ENCODE measurements at places on chromosomes 2 and 18.

GRCh38 chr18:5106730-5107129 lies 90.3 kb downstream of the AKAIN1 start:
- no peak for DNase-seq

DNA sequence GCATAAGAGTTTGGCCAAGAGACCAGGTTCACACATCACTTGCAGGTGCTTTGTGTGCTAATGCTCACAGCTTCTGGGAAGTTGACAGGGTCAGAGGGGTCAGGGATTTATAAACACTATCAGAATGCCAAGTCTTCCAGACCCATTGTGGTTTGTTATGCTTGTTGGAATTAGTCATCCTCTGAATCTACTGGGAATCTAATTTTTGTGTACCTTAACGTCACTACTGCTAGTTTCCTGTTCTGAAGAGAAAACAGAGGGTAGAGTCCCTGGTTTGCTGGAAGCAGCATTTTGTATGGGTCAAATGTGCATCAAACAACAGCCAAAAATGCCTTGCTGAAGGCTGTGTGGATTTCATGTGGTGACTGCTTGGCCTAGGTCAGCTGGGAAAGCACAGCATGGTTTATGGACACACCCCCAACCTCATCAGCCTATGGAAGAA lies 33.3 kb downstream of the ANTXR1 start:
- DNase-seq: no peak

- DNase-seq: no peak
These were observed 237.3 kb upstream of the KLHL14 start for GRCh38 chr18:33010149-33010548.

DNA sequence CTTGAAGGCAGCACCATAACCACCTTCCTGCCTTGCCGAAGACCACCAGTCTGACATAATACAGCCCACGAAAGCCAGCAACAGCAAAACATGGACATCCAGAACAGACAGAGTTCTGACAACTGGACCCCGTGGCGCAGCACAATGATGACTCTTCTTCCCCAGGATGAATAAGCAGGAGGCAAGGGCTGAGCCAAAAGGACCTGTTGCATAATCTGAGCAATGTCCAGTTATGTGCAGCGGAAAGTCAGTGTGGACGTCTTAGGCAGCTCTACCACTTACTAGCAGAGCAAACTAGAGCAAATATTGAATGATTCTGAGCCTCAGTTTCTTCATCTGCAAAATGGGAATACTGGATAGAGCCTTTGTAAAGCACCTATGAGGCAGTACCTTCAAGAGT lies 225.1 kb downstream of the ZBTB7C start:
- DNase-seq: no peak

GRCh38 chr2:111219285-111219684 lies 98.6 kb downstream of the BCL2L11 start:
- DNase-seq: no peak

GRCh38 chr2:26462511-26463243 lies 15.2 kb downstream of the OTOF start:
- no peak for DNase-seq

DNA sequence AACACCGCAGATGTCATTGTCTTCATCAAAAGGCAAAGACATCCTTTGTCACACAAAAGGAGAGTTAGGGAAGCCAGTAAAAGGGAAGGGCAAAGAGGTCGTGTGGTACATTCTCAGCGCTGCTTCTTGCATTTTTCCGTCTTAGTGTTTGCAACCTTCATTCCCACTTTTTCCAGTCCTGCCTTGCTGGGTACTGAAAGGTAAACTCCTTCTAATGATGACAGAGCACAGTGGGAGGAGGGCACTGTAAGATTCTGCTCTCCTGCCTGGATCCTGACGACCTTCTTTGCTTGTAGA lies 424.3 kb upstream of the MEX3C start:
- no peak for DNase-seq

- DNase-seq: no peak
These were observed 89.4 kb downstream of the SCN3A start for GRCh38 chr2:165114346-165114939.

- peak; percentile 38 for DNase-seq
These were observed 27.1 kb downstream of the FBLN7 start for GRCh38 chr2:112165296-112165695.

GRCh38 chr2:141943918-141944317 lies 186.9 kb downstream of the LRP1B start:
- no peak for DNase-seq

DNA sequence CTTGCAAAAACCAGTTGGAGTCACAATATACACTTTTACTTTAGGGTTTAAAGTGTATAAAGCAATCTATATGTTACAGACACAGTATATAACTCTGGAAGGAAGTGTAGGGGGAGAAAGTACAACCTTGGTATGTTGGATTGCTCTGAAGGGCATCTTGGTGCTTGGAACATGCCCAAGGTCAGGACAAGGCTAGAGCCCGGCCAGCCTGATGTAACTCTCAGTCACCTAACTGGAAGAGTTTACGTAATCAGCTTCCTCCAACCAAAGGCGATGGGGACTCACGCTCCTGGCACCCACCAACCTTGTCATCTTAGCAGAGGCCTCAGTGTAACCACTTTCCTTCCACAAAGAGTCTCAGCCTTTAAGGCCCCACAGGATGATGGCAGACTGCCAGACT lies 181.1 kb upstream of the ACAA2 start:
- no peak for DNase-seq

GRCh38 chr2:53944542-53944941 lies 26.3 kb downstream of the PSME4 start:
- DNase-seq: no peak

GRCh38 chr2:203740871-203741281 lies 34.4 kb downstream of the CD28 start:
- DNase-seq: no peak

GRCh38 chr18:32126538-32126937 lies 34.9 kb downstream of the RNF138 start:
- DNase-seq: no peak

DNA sequence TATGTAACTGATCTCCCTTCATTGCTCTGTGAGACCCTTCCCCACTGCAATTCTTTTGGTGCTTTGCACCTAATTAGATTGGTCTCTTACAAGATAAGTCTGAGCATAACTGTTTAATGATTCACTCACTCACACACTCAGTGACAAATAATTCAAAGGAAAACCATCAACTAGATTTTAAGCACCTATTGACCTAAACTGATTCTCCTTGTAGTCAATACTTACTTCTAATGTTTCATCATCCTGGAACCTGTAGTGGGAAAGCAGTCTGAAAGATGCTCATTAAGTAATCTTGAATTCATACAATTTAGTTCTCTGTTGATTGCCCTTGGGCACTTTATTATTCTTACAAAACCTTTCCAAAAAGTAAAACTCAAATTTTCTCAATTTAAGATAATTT lies 74.3 kb upstream of the COL5A2 start:
- no peak for DNase-seq

DNA sequence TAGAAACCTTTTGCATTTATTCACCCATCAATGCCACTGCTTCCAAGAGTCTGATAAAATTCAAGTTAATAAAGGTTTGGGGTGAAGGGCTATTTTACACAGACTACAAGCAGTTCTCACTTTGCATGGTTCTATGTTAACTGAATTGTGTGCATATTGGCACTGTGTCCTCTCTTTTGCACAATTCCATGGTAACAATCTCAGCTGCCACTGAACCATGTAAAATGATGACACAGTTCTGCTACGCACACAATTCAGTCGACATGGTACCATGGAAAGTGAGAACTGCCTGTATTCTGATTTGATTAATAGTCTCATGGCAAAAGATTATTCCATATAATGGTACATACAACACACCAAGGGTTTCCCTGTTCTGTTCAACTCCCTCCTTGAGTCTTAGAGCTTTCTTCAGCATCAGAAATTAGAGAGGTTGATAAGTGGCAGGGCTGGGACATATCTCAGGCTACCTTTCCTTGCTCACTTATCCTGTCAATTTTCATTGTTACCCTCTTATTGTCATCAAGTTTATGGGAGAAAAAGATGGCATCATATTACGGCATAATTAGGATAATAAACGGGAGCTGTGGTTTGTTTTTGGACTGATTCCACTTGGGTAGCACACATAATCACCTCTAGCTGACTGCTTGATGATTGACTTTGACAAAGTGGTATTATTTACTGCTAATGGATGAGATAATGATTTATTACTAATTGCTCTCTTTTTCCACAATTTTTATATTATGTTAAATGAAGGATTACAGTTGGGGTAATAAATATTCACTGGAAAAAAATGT lies 139.3 kb upstream of the CREB1 start:
- DNase-seq: no peak

- no peak for DNase-seq
These were observed 150.2 kb upstream of the SPATS2L start for GRCh38 chr2:200156166-200156835.

DNA sequence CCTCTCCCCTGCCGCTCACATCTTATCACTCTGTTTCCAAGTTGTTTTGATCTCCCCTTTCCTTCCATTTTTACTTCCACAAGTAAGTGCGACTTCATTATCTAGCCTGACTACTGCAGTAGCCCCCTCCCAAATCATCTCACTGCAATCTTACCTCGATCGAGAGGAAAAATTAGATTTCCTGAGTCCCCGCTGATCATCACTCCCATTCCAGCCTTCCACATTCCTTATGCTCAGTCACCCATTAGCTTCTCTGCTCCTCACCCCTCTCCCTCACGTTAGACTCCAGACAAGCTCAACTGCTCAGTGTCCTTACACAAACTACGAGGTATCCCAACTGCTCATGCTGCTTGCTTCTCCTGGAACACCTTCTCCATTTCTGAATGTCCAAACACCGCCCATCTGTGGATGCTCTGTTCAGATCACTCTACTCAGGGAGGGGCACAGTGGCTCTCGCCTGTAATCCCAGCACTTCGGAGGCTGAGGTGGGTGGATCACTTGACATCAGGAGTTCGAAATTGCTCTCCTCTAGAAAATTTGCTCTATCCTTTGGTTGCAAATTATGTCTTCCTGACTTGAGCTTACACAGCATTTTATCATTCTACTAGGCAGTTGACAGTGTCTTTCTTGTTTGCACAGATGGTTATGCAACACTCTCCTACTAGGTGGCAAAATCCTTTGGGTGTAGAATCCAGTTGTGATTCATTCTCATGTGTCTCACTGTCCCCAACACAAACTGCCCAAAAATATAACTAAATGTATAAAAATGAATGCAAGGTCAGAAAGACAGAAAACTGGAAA lies 96.5 kb downstream of the INO80D start:
- no peak for DNase-seq

GRCh38 chr2:241966647-241967466 lies 97.3 kb downstream of the RTP5 start:
- no peak for DNase-seq

DNA sequence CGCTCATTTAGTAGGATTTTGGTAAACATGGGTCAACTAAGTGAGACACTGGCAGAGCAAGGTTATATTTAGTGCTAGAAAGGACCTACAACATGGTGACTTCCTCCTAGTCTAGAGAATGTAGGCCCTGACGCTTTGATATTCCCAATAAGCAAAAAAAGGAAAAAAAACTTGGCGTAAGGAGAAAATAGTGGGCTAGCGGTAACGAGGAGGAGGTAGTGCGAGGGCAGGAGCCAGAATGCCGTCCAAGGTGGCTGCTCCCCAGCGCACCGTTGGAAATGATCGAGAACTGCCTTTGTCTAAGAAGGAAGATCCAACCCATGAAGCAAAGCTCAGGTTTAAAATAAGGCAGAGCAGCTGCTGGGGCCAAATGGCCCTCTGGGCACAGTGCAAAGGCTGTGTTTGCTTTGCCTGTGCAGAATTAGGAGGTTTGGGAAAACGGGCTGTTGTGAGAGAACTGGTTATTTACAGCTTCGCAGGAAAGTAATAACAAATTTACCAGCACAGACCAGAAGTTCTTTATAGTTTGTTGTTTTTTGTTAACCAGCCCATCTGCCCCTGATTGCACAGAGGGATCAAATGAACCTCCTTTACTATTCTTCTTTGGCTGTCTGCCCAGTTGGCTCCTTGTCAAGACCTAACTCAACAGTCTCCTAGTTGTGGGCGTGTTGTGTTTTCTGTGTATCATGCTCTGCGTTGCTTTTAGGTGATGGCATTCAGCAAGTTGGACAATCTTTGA lies 86.6 kb downstream of the ITGB1BP1 start:
- no peak for DNase-seq

GRCh38 chr2:50582164-50582563 lies 449.8 kb downstream of the NRXN1 start:
- peak; percentile 76 for DNase-seq

DNA sequence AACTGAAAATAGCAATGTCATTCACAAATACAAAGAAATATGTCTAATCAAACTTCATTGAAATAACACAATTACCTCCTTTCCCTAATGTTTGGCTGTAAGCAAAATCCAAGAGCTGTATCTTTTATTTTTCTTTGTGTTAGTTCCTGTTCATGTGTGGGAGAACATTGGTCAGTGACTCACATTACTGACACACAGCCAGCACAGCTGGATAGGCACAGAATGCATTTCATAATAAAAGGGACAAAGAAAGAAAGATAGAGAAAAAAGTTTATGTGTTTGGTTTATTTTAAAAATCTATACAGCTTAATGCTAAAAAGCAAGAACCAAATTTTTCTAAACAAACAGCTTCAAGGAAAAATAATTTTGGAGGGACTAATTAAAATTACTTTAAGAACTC lies 185.6 kb upstream of the COL3A1 start:
- no peak for DNase-seq

DNA sequence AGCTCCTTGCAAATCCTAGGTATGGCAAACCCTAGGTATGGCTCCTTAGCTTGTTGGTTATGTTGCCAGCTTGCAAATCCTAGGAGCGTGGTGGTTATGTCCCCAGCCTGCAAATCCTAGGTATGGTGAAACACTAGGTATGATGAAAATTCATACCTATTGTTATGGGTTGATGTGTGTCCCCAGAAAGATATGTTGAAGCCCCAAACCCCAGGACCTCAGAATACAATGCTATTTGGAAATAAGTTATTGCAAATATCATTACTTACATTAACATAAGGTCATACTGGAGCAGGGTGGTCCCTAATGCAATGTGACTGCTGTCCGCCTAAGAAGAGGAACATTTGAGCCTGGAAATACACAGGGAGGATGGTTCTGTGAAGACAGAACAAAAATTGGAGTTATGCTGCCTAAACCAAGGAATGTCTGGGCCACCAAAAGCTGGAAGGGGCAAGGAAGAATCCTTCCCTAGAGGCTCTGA lies 220.8 kb downstream of the MYCN start:
- no peak for DNase-seq

DNA sequence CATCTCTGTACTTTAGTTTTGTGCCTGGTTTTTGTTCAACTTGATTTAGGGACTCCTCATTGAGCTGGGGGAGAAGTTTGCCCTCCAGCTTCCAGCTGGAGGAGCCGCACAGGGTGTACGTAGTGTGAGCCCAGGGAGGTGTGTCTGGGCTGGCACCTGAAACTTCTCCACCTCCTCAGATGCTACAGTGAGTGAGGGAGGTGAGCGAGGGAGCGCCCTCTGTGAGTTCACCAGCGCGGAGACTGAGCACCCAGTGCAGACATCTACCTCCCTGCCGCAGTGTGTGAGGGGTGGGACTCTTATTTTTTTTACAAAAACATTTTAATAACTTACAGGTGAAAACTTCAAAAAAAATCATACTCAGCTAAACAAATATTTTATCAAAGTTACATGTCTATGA lies 204.2 kb upstream of the HS6ST1 start:
- DNase-seq: no peak
